NCI-H1930 (cell line): ENCODE measurements at places on chromosomes 1 and 21.

DNA sequence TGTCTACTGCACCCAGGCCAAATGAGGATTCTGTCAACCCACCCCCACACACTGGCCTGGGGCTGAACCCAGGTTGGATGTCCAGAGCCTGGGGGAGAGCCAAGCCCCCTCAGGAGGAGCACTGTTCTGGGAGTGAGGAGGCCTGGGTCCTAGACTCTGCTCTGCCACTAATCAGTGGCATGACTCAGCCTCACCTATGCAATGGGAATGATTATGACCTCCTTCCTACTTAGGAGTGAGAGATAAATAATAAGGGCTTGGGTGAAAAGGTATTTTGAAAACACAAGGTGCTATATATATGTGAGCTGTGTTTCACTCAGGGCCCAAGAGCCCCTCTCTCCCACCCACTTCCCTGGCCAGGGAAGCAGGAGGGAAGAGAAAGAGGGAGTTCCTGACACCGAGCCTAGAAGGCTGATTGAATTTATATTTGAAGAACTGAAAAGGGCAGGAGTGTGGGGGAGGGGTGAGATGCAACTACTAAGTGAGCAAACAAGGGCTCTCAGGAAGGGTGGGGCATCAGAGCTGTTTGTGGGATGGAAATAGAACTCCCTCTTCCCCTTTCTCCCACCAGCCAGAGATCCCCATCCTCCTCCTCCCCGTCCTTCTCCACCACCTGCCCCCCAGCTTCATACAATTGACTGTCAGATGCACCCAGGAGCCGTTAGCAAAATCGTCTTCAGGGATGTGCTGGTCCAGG lies 8.2 kb downstream of the IGSF9 start:
- DNase-seq, result no peak

DNA sequence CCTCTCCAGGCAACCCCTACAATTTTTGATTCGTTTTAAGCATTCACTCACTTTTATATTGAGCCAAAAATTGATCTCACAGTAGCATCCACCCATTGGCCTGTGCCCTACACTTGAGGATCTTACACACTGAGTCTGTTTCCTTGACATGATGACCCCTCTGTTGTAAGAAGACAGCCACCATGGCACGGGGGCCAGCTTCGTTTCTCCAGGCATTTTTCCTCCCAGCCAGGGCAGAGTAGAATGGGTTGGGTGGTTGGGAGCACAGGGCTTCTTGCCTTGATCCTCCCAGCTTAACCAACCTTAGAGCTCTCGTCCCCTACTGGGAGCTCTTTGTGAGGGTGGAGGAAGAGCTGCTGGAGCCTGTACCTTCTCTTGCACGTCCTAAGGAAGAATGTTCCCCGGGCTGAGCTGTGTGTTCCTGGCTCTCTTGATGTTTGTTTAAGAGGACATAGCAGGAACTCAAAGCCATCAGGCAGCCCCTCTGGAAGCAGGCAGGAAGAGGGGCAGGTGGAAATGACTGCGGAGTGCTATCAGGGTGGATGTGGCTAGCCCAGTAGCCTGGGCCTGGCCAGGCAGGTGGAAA lies 213.2 kb upstream of the TMEM51 start:
- no peak for DNase-seq

DNA sequence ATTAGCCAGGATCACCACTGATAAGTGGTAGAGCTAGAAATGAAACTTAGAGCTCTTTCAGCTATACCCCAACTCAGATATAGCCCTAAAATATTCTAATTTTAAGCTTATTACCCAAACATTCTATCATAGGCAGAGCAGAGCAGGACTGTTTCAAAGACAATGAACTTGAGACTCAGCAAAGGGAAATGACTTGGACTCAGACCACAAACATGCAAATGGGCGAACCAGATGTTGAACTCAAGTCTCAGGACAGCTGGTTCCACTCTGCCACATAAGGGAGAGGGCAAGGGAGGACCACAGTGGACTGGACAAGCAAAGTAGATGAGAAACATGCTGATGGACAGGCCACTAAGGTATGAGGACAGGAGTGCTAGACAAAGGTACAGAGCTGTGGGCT lies 315.3 kb downstream of the OMA1 start:
- no peak for DNase-seq

DNA sequence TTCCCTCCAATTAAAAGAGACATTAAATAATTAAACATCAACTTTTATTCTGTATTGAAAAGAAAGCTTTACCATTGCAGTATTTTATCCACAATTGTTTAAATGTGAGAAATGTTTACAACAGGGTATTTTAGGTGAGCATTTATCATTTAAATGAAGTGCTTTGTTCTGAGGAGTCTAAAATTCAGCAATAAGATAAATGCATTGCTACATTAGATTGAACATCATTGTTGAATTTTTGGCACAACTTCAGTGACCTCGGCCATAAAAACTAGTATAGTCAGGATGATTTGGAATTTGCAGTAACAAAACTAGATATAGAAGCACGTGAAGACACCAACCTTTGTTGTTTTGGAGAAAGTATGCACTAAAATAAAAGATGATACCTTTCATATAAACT lies 692.9 kb downstream of the USP25 start:
- DNase-seq, result no peak

GRCh38 chr1:208252836-208253576 lies 8.8 kb upstream of the PLXNA2 start:
- no peak for DNase-seq
